Right forelimb (tissue), 1 donor: ENCODE measurements at places on chromosomes 6 and 20.
A peak's percentile ranks its signal among the peaks of the same experiment; 100 is the strongest.

DNA sequence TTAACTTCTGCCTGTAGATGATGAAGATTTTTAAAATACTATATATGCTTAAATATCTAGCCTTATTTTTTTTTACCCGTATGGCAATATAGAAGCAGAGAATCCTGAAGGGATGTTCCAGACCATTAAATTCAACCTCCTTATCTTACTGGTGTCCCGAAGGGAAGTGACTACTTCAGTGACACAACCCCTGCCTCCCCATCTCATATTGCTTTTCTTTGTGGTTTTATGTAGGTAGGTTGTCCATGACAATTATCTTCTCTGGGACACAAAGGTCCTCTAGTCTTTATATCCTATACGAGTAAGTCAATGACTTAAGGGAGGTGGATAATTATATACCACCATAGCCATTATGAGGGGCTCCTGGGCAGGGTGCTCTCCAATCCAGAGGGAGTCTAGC is 57.4 kb upstream of the EMILIN3 start:
- DNase-seq, result no peak

DNA sequence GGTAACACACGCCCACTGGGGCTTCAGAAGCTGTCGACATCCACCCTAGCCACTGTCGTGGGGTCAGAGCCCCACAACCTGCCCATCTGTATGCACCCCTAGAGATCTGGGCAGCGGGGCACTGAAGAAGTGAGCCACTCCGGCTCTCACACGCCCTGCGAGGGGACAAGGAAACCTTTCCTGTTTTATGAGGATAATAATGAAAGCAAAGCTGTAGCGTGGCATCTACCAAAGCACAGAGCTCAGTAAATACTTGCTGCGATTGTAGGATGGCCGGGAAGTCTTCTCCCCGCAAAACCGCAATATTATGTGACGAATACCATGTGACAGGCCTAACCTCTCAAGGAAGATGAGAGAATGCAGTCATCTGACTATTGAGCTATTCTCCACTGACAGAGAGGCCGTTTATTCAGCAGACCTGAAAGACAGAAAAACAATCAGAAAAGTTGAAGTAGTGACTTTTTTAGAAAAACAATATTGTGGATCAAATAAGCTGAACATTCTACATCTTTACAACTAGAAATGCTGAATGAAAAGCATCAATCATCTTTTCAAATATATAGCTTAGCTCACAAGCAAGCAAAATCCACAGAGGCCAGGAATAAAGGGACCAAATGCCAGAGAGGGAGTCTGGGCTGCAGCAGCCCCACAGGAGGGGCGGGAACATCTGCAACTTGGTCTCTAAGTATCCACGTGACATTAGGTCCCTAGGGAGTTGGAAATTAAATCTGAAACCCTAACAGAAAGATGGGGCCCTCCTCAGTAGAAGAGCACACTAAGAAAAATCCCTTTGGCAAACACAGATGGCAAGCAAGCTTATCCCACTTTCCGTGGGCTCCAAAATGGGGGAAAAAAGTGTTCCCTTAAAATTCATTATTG is 207.8 kb downstream of the TTLL2 start:
- DNase-seq, result no peak

DNA sequence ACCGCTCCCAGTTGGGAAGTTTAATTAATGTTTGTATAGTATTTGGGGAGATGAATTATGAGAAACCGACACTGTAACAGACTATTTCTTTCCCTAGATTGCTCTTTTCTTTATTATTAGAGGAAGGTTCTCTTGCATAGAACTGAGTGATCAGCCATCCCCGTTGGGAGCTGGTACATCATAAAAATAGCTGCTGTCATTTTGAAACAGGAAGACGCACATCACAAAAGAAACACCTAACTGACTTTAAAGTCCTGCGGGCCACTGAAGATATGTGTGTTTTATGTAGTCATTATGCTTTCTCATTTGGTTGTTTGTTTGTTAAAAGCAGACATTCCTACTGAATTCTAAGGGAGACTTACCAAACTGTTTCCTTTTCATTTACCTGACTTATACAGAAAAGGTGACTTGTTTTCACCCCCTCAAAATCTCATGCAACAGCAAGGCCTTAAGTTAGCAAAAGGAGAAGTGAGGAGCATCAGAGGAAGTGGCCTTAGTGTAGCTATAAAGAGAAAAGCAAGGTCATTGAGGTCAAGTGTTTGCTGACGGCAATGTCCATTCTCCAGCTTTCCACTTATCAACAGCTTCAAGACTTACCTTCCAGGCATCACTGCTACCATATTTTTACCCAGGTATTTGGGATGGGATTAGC is 91.0 kb downstream of the PKHD1 start:
- DNase-seq, result no peak

GRCh38 chr20:25011261-25011660 is 18.7 kb upstream of the APMAP start:
- DNase-seq, result peak; percentile 0

DNA sequence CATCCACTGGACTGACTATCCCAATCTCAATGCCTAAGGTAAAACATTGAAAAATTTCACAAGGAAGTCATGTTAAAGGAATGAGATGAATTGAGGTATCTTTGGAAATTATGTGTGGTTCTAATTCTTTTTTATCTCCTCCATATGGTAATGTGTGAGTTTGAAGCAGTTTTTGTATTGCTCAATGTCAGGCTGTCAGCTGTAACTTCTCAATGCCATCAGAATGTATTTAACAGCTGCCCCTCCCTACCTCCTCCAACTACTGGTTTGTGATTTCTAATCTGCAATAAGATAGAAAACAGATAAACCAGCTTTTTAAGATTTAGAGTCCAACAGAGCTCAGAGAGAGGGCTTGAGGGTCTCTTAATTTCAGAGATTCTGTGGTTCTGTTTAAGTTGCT is 1005.8 kb upstream of the ADGRB3 start:
- no peak for DNase-seq

DNA sequence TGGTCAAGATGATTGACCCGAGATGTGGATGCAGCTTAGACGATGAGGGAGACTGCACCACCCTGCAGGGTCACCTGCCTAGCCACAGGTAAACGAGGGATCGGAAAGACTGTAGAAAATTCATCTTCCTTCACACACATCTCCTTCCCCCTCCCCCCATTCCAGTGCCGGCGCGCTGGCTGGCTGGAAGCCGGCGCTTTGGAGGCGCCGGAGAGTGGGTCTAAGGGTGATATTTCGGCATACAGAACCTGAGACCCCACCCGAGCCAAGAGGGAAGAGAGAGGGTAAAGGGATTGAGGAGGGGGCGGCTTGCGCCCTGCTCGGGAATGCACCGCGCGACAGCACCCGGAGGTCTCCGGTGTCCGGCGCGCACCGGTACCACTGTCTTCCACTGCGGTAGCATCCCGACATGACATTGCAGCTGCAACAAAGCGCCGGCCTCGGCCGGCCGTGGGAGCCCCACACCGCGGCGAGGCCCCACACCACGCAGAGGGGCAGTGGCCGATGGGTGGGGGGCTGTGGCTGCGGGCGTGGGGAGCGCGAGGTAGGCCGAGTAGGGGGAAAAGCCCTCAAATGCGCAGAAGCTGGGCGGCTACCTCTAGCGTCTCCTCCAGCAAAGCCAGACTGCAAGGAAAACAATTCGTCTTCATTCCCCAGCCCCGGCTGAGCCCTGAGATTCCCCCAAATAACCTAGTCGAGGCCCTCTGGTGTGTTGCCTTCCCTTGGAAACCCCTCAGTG is 984 bp downstream of the TNFRSF21 start:
- DNase-seq, result peak; percentile 67

DNA sequence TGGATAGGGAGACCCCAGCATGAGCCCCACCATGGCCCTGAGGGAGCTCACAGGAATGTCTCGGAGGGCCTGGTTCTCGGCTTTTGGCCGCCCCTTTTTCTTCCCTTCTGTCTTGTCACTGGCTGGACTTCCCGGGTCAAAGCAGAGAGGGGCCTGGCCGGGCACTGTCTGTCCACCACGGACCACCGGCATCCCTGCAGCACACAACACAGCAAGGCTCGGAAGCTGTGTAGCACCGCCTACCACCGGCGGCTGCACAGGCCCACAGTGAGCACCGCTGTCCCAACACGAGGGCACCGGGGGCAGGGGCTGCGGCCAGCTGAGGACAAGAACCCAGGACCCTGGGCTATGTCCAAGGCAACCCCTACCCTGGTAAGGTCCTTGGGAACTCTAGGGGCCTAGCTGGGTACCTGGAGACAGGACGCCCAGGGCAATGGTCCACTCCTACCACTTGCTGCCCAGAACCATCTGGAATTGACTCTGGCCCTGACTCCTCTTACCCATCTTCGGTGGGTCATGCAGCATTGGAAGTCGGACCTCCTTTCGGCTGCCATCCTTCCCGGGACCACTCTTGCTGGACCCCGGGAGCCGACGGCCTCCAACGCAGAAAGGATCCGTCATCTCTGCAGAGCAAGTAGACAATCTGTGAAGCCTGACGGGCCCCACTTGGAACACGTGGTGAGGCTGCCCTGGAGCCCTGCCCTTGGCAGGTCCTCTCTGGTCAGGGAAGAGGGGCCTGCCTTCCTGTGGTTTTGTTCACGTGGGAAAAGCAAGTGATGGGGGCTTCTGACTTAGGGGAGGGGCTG is 2.2 kb downstream of the ZNF512B start:
- peak; percentile 39 for DNase-seq

DNA sequence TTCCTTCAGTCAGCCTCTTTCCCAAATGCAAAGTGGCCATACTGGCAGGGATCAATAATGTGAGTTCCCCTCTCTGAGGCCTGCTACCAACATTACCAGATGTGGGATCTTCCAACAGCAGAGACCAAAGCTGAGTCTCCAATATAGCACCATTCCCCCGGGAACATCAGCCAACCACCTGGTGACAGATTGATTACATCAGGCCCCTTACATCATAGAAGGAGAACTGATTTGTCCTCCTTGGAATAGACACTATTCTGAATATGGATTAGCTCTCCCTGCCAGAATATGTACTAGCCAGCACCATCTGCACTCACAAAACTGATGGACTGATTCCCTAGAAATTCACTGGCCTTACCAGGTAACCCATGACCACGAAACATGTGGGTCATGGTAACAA is 61.9 kb upstream of the CARMIL1 start:
- no peak for DNase-seq

DNA sequence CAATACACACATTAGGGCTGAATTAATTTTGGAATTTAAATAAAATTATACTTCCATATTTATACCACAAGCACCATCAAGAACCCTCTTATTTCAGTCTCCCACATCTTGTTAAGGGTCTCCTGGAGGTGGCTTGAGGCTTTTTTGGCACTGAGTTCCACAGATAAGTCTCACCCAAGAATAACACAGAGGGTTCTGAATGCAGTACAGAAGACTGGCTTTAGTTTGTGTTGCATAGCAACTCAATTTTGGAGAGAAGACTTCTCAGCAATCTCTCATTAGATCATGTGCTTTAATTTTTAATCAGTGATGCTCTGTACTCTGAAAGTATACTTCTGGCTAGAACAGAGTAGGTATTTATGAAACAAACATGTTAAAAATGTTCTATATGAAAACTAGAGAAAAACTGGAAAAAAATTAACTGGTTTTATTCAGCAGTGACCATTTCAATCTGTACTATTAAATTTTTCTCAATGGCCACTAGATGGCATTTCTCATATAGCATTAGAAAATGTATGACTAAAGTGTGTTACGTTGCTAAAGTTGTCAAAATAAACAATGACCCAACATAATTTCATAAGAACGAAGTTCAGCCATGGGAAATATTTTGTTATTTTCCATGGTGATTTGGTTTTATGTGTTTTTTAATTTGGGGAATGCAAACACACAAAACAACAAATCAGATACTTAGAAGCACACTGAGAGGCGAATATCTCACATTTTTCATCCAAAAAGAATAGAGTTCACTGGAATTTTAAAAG is 32.7 kb upstream of the MAP7 start:
- no peak for DNase-seq

DNA sequence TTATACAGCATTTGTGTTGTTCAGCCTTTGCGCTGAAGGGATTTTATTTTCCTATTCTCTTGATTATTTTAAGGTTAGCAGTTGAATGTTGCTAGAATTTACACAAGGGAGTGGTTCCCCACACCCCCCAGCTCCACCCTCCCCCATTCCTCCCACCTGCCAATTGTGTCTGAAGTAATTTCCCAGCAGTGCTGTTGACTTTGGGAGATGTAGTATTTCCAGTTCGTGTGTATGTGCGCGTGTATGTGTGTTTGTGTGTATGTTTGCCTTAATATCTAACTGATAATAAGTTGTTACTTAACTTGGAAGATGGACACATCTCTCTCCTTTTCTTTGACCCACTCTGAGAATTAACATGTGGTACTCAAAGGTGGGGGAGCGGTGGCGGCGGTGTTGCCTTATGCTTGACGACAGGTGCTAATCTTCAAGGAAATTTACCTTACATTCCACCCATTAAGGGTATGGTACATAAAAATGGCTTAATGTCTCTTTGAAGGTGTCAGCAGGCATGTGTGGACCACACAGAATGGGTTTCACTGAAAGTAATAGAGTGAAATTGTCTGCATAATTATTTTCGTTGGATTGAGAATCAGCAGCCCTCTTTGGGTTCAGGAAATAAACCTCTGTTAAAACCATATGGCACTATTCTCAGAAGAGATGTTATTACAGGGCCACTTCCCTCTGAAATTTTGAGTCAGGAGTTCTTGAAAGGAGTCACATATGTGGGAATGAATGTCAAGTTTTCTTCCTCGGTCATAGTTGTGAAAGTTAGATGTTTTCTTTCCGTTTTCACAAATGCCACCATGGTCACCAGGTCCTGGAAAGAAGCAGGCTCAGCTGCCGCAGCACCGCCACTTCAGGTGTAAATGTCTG is 95.6 kb upstream of the SUPT3H start:
- no peak for DNase-seq

DNA sequence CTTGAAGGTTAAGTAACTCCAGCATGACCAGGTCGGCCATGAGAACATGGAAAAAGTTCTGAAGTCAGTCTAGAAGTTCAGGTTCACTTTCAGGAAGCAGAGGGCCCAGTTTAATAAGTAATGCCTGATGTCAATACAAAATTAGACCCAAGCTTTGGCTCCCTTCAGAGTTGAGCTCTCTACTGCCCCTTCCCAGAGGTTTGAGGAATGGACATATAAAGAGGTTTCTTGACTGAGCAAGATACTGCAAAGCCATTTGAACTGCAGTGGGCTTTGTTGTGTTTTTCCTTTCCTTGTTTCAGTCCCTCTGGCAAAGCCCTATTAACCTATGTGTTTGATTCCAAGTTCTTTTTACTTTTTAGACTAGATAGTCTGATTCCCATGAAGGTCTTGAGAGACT is 97.8 kb upstream of the PREP start:
- DNase-seq, result no peak

GRCh38 chr6:165566088-165566828 is 96.8 kb downstream of the PDE10A start:
- DNase-seq, result no peak

GRCh38 chr6:144820270-144820669 is 535.1 kb downstream of the UTRN start:
- DNase-seq, result no peak

DNA sequence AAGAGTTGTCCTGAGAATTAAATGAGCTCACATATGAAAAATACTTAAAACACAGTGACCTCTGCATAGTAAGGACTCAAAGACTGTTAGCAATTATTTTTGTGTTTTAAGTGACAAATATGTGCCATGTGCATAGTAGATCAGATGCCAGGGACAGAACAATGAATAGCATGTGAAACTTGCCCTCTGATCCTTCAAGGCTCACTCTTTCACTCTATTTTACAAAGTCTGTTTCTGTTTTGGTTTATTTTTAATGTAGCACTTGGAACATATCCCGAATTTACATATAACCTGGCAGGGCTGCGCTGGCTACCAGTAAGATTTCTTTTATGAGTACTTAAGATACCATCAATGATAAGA is 135.5 kb upstream of the TNFAIP3 start:
- DNase-seq, result no peak
